ENCODE measurements at places on chromosomes 16 and 17.

DNA sequence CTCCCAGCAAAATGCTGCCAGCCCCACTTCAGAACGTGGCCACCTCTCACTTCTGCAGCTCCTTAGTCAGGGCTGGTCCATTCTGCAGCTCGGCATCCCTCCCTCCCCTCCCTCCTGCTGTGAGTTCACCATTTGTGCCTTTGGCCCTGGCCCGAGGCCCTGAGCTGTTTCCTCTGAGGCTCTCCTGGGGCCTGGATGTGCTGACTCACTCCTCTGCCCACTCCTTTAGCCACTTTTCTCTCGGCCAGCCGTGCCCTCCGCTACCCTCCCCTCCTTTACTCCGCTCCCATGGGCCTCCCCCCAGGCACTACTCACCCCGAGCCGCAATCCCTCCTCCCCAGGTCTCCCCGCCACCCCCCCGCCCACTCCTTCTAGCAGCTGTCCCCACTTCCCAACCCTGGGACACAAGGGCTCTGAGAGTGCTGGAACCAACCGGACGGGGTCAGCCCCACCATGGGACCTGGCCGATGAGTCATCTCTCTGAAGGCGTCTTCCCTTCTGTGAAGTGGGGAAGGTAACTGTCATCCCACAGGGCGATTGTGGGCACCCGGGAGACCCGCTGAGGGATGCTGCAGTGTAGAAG is 11.5 kb downstream of the KCNG4 start:
- DNase-seq: peak; percentile 97

- DNase-seq: no peak
Measured at GRCh38 chr16:13013043-13013442, 111.6 kb downstream of the SHISA9 start.

DNA sequence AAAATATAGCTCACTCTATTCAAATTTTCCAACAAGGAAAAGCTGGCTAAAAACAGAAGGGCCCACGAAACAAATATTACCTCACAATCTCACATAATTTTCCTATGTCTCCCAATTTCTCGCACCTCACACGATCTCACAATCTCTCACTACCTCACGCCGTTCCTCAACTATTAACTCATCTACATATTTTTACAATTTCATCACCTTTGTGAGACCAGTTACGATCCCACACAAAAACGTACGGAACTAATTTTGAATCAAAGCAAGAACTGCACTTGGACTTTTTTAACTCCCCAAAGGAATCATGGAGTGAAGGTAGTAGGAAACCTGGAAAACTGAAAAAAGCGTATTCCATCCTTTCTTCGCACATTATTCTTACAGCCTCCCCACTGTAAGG is 1.1 kb downstream of the CBX1 start:
- peak; percentile 46 for DNase-seq

GRCh38 chr17:35447499-35447898 is 1.1 kb downstream of the SLFN13 start:
- DNase-seq: no peak

GRCh38 chr17:17770632-17771044 is 66.1 kb downstream of the SREBF1 start:
- no peak for DNase-seq

GRCh38 chr16:88645455-88645854 is 5.4 kb downstream of the CYBA start:
- no peak for DNase-seq

DNA sequence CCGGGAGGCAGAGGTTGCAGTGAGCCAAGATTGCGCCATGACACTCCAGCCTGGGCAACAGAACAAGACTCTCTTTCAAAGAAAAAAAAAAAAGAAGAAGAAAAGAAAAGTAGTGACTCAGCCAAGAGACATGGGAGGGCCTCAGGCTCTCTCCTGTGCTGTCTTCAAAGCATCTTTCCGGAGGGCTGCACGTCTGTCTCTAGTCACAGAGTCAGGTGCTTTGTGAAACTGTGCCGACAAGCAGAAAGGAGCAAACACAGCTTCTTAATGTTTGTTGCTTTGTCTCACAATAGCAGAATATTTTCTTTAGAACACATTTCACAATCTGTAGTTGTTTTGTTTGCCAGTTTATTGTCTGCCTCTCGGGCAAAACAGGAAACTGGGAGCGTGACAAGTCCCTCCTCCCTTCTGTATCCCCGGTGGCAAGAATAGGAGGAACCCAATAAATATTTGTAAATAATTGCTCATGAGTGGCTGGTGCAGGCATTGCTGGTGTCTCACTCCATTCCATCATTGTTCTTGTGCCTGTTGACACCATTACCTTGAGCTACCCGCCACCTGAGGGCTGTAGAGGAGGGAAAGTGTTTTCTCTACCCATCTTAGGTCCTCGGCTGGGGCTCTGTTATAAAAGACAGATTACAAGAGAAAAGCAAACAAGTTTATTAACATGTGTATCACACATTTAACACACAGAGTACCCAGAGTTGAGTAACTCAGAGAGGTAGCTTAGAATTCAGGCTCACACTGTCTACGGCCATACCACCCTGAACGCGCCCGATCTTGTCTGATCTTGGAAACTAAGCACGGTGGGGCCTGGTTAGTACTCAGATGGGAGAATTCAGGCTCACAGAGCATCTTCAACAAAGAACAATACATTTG is 5.5 kb downstream of the GAST start:
- DNase-seq: no peak

DNA sequence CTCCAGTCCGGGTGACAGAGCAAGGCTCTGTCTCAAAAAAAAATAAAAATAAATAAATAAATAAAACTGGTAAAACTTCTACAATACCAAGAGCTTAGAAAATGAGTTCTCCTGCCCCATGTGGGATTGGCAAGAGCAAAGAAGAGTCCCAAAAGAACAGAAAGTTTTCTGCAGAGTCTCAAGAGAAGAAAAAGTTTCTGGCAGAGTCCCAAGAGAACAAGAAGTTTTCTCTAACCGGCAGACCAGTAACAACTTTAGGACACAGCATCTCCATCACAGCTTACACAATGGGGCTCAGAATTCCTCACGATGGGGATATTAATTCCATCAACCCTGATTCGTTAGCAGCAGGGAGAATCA is 1.1 kb downstream of the SLC39A11 start:
- no peak for DNase-seq

- DNase-seq: no peak
Measured at GRCh38 chr16:4922721-4923342, 14.1 kb downstream of the PPL start.

- DNase-seq: no peak
Measured at GRCh38 chr17:65530523-65531255, 30.8 kb downstream of the AXIN2 start.

DNA sequence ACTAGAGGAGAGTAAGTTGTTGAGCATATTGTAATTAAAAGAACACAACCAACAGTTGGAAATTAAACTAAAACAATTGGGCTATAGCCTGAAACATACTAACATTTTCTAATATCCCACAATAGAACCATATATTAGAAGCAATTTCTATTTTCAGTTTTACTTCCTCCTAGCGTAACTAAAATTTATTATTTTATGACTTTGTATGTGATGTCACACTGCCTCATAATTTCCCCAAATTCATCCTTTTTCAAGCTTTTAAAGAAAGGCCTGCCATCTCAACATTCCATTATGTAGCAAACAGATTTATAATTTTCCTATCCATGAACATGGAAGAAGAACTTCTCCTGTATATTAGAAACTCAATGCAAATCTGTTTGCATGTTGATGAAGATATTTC is 110.2 kb downstream of the HS3ST3A1 start:
- no peak for DNase-seq

DNA sequence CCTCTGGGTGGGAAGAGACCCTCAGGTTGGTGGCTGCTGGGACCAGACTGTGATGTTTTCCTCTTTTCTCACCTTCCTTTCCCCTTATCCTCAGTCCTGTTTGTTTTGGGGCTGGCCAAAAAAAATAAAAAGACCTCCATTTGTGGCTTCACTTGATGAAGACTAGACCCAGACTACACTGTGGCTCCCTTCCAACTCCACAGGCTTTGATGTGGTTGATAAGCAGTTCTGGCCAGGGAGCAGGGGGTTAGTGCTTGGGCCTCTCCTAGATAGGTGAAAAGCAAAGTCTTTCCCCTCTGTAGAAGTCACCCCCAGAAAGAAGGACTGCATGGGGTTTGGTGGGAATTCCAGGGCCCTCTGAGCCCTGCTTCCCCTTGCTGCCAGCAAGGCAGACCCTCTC is 11.2 kb upstream of the ADAM11 start:
- no peak for DNase-seq

DNA sequence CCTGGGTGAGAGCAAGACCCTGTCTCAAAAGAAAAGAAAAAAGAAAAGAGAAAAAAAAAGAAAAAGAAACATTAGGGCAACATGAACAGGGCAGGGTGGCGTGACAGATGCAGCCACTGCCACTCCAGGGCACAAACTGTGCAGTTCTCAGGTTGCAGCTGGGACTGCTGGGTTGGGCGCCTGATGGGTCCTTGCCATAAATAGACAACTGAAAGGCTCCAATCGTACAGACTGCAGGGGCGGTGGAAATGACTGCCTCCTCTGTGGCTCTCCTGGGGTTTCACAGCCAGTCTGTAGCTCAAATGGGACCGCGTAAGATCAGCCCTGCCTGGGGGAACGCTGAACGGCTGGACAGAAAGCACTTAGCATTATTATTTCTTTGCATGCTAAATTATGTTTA is 130.7 kb downstream of the CPPED1 start:
- DNase-seq: no peak

DNA sequence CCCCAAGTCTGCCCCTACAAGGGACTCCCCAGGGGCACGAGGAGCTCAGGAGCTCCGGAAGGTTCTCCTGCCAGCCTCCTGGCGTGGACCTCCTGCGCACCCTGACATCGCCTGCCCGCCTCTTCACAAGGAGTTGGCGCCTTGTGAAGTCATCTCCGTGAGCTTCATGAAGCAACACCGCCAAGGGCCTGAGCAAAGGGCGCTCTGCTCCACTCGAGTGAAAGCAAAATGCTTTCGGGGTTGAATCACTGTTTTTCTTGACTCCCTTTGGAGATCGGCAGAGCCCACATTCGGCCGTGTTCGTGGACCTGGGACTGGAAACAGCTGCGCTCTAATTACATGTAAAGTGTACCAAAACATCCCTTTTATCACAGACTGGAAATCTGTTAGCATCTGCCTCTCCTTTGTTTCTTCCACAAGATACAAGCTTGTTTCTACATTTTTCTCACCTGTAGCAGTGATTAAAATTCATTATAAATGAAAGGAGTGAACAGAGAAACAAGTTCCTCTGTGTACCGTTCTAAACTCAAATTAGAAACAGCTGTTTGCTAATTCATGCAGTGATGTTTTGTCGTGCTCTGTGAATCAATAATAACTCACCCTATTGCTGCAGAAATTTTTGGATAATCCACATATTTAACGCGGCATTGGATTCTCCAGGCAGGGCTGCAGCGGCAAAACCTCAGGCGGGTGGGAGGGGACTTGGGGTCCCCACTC is 203.3 kb downstream of the ZNF423 start:
- DNase-seq: no peak

DNA sequence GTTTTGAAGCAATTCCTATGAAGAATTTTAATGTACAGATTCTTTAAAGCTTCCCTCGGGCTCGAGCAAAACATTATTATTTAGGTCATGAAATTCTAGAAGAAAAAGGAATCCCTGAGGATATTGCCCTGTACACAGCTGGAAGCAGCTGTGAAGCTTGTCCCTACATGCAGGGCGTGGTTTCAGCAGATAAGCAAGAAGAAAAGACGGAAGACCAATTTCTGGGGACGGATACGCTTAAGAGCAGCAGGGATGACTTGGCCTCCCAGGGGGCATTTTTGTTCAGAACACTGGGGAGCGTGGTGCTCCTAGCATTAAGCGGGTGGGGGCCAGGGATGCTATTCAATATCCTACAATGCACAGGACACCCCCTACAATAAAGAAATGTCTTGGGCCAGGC is 34.3 kb downstream of the LITAF start:
- DNase-seq: no peak

All from ACHN (cell line).